ENCODE measurements at places on chromosomes 3 and 15.

DNA sequence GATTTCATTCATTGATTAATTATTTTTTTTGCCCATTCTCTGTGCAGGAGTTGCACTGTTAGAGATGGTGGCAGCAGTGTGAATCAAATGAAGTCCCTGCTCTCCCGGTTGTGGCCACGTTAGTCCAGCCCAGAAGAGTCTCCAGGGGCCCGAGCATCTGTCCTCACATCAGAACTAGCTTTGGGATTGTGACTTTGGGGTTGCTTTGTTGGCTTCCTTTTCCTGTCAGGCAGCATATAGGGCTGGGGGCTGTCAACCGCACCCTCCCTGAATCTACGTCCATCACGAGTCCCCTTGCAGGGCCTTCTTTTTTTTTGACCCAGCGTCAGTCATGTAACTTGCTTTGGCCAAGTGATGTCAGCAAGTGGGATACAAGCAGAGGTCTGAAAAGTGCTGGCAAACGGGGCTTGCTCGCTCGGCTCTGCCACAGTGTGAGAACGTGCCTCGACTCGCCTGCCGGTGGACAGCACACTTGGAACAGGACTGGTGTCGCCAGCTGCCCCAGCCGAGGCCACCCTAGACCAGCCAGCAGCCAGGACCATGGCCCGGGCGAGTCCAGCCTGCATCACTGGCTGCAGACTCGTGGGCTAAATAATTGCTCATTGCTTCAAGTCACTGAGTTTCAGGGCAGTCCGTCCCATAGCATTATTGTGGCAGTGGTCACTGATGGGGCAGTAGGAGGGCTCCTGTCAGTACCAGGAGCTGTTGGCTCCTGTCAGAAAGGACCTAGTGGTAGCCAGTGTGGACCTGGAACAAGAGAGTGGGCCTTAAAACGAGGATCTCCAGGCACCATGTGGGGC, 151.6 kb upstream of the MEF2A start:
- no peak for DNase-seq

DNA sequence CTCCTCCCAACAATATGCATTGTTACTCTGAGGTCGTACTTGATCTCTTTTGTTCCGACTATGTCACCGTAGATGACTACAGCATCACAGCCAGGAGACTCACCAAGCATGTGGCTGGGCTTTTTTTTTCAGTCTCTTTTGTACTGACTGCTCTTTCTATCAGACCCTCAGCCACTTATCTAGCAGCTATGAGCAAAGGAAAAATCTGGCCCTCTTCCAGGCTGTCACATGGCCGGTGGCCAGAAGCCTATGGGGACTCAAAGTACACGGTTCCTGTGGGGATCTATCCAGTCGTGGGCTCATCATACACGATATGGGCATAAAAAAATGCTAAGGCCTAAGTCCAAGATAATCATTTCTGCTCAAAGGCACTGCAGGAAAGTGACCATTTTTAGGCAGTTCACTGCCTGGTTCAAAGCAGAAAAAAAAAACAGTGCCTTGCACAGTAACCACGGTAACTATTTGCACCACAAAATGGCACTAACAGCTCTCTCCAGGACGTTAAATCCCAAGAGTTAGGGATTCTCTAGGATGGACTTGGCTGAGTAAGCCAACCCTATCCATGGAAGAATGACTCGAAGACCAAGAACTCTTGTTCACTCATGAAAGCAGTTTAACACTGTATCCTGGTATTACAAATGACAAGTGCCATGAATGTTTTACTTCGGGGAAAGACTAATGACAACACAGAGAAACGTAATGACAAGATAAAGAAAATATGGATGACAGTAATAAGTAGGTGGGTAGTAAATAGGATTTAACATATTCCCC, 50.3 kb downstream of the SHQ1 start:
- DNase-seq = no peak

DNA sequence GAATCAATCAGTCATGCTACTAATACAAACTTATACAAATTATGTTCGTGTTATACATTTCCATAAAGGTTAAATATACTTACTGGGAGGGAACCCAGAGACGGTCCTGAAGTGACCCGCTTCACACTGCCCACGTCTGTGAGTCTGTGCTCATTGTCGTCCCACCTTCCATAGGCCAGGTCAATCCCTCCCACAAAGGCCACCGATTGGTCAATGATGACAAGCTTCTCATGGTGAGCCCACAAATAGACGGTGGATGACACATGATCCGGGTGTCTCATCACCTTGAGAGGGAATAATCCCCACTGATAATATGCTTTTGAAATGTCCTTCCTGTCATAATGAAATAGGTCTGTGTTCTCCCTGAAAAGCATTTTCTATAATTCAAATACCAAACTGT, 121.7 kb downstream of the PLD1 start:
- DNase-seq = no peak

DNA sequence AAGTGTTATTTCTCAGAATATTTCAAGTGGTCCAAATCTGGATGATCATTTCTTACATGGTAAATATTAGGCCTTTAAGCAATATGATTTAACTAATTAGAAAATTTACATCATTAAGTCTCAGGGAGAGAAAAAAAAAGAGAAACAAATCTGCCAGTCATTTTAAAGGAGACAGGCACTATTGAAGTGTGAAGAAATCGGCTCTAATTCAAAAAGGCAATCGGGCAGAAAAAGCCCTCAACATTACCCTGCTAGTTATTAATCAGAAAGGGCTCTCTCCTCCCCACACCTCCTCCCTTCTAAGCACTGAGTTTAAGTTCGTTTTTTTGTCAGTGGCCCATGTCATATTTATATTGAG, 215.9 kb downstream of the MEIS2 start:
- no peak for DNase-seq

DNA sequence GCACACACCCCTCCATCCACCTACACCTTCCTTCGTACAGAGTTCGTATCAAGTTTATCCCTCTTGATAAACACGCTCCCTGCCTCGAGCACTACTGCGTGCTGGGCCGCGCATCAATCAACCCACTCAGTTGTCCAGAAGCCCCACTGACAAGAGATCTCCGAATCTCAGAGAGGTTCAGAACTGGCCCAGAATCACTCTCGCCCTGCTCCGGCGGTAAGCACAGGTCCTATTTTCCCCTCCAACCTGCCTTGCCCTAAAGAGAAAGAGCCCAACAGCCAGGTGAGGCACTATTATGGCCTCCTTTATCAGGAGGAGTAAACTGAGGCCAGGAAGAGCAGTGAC, 494 bp upstream of the NISCH start:
- DNase-seq = no peak

GRCh38 chr15:33994005-33994615, 25.8 kb downstream of the CHRM5 start:
- no peak for DNase-seq

- peak; percentile 76 for DNase-seq
These were observed 118.7 kb upstream of the SMAD3 start for GRCh38 chr15:66946578-66947164.

DNA sequence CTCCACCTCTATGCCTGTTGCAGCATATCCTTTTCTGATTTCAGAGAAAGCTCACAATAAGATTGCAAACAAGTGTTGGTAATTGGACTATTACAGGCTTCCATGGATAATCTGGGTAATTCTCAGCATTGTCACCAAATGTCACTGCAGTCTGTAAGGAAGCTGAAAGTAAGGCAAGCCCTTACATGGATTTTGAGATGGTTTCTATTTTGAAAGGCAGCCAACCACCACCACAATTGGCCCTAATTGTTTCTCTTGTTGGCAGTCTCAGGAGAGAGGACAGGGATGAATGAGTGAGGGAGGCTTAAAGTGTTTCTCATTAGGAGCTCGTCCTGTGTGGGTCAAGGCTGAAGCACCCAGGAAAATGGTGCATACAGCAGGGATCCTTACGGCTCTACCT, 879.9 kb downstream of the TUSC7 start:
- no peak for DNase-seq

- no peak for DNase-seq
These were observed 23.0 kb downstream of the RBM5 start for GRCh38 chr3:50111757-50112156.

DNA sequence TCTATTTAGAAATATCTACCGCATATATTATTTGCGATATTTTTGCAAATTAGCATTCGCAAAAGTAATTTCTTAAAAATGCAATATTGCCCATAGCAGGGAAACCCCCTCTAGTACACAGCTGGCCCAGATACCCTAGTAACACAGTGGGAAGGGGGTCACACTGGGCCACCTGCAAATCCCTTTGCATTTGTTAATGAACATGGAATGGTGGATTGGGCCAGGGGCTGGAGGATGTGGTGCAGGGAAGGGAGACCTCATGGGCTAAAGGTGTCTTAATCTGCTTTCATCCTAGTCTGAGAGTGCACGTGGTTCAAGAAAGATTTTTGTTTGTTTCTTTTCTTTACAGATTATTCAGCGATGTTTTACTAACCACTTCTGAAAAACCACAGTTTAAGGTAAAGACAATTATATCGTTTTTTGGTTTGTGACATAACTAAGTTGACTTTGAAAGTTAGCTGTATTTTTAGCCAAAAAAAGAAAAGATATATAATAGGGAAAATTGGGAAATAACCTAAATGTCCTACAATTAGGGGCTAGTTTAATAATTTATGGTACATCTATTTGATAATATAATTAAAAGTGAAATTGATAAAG, 30.0 kb downstream of the PDHB start:
- no peak for DNase-seq

- DNase-seq = no peak
These were observed 76.9 kb downstream of the TIMP4 start for GRCh38 chr3:12081826-12082225.

GRCh38 chr3:186825294-186825821, 17.2 kb upstream of the ADIPOQ start:
- no peak for DNase-seq

GRCh38 chr15:51183076-51183475, 88.4 kb upstream of the TNFAIP8L3 start:
- DNase-seq = no peak

Data from HEK293T (cell line).